ENCODE measurements at places on chromosomes 7 and 10.
A peak's percentile ranks its signal among the peaks of the same experiment; 100 is the strongest.

GRCh38 chr7:5419539-5420066 is 4.0 kb downstream of the TNRC18 start:
- peaks cover 28% of the 10 kb centered on the region for H3K4me1 ChIP-seq
- DNase-seq, result no peak
- no peaks in the 10 kb centered on the region for H3K27me3 ChIP-seq
- peak overlapping the region; percentile 98 for H3K27ac ChIP-seq
- peak overlapping the region; percentile 82 for H3K4me3 ChIP-seq

DNA sequence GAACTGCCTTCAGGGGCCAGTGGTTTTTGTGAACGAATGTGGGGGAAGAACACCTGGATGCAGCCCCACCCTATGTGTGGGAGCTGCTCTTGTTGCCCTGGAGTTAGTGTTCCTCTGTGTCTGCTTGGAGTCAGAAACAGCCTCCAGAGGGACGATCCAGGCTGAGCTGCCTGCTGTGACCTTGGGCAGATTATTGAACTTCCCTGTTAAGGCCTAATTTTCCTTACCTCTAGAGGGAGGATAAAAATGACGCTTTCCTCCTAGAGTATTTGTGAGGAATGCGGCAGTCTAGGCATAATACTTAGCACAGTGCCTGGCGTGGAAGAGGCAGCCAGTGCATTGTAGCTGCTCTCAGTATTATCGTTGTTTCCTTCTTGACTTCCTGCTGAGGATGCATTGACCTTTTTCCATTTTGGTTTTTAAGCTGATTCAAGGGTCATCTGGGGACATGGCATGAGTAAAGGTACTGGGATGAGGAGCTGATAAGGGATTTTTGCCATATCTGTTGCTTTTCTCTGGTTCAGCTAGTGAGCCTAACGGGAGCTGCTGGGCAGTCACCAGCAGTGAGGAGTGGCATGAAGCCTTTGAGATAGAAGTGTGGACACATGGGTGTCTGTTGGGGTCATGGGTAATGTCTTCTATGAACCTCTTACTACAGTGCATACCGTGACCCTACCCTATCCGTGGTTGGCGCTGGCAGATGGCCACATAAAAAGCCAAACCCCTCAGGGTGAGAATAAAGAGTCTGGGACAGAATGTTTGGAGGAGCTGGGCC is 6.4 kb downstream of the ZFYVE27 start:
- peaks cover 70% of the 10 kb centered on the region for H3K36me3 ChIP-seq
- no peaks in the 10 kb centered on the region for H3K27me3 ChIP-seq
- peaks cover 13% of the 10 kb centered on the region for H3K4me1 ChIP-seq

DNA sequence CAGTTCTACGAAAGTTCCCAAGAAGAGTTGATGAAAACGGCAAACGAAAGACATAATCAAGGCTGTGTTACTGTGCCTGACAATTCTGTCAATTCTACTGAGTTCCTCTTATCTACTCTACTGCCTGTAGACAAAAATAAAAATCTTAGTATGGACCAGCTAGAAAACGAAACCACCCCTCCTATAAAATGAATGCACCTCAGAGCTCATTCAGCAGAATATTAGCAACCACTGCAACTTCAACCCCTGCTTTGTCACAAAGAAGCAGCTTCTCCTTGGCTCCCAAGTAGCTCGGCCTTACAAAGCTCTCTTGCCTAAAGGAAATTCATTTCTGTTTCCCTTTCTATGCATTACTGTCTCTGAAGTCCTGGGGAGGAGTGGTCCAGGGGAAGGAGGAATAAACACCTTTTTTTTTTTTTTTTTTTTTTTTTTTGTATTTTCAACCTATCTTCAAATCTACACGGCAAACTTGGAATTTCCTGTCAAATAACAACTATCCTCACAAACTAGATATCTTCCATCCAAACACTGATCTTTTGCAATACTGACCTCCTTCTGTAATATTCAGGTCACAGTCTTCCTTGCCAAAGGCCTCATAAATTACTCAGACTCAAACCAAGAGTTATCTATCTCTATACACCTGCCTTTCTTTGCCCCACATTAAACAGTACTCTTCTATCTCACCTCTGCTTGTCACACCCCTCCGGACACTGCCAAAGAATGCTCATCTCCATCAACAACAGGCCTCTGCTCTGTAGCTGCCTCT is 74.3 kb downstream of the GLI3 start:
- H3K4me3 ChIP-seq, result no peak overlapping the region
- no peaks in the 10 kb centered on the region for H3K27me3 ChIP-seq
- peaks cover 34% of the 10 kb centered on the region for H3K4me1 ChIP-seq
- H3K27ac ChIP-seq, result no peak overlapping the region
- H3K36me3 ChIP-seq, result no peaks in the 10 kb centered on the region
- DNase-seq, result no peak

DNA sequence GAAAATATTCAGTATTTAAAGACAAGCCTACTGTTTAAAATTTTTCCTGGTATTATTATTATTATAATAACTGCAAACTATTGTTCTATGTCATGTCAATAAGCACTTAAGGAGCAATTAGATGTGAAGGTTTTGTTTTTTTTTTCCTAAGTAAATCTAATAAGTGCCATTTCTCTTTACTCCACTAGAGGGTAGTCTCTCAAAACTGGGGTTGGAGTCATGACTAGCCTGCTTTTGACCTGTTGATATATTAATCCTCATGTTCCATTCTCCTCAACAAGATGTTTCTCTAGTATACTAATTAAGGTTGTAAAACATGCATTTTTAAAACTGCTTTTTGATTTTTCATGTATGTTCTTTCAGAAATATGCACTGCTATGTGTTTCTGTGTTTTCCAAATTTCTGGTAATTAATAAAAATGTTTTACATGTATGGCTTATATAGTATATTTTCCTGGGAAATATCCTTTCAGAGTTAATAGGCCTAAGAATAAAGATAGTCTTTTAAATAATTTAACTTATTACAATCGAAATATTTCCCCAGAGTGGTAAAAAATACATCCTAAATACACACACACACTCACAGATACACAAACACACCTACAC is 1.0 kb upstream of the LRRN3 start:
- no peak overlapping the region for H3K27ac ChIP-seq
- no peak overlapping the region for H3K4me3 ChIP-seq
- peaks cover 3% of the 10 kb centered on the region for H3K4me1 ChIP-seq
- no peaks in the 10 kb centered on the region for H3K27me3 ChIP-seq

GRCh38 chr10:132281915-132282666 is 25.7 kb downstream of the STK32C start:
- H3K27ac ChIP-seq, result no peak overlapping the region
- H3K4me3 ChIP-seq, result no peak overlapping the region
- H3K27me3 ChIP-seq, result peaks cover 28% of the 10 kb centered on the region
- no peak for DNase-seq

GRCh38 chr7:142935941-142936565 is 2.5 kb upstream of the TRPV5 start:
- no peak overlapping the region for H3K27ac ChIP-seq
- H3K36me3 ChIP-seq, result no peaks in the 10 kb centered on the region
- DNase-seq, result peak; percentile 41
- no peak overlapping the region for H3K4me3 ChIP-seq
- H3K27me3 ChIP-seq, result no peaks in the 10 kb centered on the region
